Cardiac septum (tissue), 1 donor: ENCODE measurements at places on chromosomes 12 and 14. TPM values are rescaled to one million over a fixed set of nuclear protein-coding genes. Genes with fewer than 3 reads are reported as not detected.

TMEM30B gene
- total RNA-seq, result 5.2 TPM

DNA sequence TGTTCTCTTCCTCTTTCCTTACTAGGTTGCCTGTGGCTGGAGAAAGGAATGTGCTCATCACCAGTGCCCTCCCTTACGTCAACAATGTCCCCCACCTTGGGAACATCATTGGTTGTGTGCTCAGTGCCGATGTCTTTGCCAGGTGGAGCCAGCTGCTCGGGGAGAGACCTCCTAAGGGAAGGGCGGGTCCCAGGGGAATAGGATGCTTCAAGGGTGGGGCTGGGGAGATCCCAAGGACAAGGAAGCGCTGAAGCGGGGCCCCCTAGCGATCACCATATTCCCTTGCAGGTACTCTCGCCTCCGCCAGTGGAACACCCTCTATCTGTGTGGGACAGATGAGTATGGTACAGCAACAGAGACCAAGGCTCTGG, 10.2 kb downstream of the MARS1 start:
- DNase-seq, result no peak

GRCh38 chr14:103535081-103535890, 6.3 kb downstream of the TRMT61A start:
- no peak for DNase-seq

DNA sequence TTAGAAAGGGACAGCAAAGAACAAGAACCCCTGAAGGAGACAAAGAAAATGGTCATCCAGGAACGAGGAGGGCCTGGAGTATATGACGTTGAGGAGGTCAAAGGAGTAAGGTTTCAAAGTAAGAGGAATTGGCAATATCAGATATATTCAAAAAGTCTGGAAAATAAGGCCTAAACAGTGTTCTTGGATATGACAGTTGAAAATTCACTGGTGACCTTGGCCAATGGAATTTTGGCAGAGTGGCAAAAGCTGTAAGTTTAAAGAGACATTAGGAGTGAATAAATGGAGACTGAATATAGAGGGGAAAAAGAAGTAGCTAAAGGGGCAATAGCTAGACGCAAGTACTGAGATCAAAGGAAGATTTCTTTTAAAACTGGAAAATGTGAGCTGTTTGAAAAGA, 4.1 kb upstream of the ACTN1 start:
- DNase-seq, result no peak

GRCh38 chr14:36553656-36554260, 28.7 kb downstream of the NKX2-8 start:
- no peak for DNase-seq
